T-helper 1 cell (primary cell): ENCODE measurements at places on chromosomes 16 and 17.

DNA sequence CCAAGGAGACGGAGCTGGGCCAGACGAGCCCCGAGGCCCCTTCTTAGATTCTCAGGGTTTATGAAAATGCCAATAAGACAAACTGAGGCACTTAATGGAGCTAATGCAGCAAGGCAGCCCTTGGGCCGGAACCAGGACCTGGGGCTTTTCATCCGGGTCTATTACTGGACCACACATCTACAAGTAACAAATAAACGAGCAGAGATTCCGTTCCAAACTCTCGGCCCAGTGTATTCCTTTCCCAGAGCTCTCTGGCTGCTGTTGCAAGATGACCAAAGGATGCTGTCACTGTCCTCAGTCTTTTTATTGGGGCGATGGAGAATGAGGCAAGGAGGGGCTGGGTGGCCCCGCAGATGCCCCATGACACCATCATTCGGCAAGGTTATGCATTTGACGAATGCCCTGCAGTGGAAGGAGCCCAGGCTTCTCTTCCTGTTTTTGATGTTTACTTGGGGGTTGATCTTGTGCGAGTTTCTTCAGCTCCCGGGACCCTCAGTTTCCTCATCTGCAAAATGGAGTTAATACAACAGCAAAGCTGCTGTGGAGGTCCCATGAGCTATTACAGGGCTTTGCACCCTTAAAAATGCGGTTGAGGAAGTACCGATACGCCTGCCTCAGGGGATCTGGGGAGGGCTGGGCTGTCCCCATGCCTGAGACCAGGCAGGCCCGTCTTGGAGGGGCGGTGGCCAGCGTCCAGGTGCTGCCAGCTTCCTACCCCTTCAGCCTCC, 1.1 kb upstream of the NTN1 start:
- DNase-seq, result no peak

DNA sequence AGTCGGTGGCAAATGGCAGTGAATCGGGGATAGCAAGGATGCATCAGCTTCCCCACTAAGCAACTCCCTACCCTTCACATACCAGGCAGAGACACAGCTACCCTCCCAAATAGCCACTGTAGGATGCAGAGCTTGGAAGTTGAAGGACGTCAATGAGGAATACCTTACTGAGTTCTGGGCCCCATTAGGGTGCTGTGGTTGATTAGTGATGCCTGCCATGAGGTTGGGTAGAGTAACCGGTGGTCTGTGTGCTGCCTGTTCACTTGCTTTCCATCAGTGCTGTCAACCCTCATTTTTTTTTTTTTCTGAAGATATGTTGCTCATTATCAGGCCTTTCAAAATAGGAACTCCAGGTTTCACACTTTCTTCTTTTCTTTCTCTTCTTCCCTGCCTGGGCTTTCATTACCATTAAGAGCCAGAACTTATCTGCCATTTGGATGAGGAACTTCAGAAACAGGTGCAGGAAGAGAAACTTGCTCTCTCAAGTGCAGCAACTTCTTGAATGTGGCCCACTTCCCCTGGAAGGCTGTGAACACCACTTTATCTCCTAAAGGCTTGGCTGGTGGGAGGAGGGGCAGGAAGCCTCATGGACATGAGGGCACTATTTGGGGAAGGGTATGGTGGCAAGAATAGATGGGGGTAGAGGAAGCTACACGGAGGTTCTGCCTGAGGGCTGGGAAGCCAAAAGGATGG, 183.5 kb downstream of the NTN1 start:
- DNase-seq, result no peak

- no peak for DNase-seq
Measured at GRCh38 chr17:56926704-56927103, 12.9 kb upstream of the TRIM25 start.

GRCh38 chr17:83057397-83057761, 22.0 kb upstream of the METRNL start:
- DNase-seq, result no peak

- DNase-seq, result no peak
Measured at GRCh38 chr17:45990886-45991285, 8.2 kb upstream of the STH start.

DNA sequence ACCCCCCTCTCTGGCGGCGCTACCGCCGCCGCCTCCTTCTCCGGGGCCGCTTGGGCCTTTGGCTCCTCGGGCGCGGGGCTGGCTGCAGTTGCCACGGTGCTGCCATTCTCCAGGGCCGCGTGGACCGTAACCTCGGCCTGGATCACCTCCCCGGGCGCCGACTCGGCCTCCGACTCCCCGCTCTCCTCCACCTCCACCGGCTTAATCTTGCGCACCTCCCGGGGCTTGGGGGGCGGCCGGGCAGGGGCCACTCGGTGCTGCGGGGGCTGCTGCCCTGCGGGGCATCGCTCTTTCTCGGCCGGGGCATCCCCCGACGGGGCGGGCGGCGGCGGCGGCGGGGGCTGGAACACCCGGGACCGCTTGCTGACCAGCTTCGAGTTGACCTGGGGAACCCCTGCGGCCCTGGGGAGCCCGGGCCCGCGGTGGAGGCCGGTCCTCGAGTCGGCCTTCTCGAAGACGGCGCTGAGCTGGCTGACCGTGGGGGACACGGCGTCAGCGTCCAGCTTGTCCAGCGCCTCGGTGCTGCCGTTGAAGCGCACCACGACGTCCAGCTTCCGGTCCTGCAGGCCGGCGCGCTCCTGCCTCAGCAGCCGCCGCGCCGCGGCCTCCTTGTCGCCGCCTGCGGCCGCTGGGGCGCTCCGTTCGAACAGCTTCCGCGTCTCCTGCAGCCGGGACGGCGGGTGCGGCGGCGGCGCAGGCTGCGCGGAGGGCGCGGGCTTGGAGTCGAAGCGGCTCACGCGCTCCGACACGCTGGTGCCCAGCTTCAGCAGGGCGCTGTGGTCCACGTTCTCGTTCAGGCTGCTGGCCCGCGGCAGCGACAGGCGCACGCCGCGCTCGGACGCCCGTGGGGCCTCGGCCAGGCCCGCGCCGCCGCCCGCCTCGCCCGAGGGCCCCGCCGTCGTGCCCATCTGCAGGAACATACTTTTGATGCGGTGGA, 792 bp downstream of the PPP1R9B start:
- DNase-seq, result peak; percentile 40

- DNase-seq, result no peak
Measured at GRCh38 chr17:77619326-77619725, 339.2 kb upstream of the TNRC6C start.

- no peak for DNase-seq
Measured at GRCh38 chr16:58685084-58685449, 497 bp upstream of the SLC38A7 start.

- DNase-seq, result no peak
Measured at GRCh38 chr16:59400830-59401229, 666.7 kb upstream of the GOT2 start.

DNA sequence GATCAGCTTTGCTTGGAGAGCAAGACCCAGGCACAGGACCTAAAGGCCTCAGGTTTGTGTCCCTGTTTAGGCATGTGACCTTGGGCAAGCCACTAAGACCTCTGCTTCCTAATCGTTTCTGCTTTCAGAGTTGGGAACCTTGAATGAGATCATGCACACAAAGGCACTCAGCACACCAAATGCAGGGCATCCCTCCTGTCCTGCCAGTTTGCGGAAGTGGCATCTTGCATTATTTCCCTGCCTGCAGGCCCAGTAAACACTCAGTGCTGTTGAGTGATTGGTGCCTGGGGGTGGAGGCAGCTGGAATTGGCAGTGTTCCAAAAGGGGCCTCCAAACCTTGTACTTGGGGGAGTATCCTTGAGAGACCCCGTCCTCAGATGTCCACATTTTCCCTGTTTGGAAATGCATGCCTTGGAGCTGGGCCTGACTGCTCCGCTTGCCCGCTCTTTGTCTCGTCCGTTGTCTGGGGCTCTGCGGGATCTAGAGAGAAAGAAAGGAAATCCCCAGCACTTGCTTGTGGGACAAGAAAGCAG, 28.7 kb downstream of the MRM1 start:
- DNase-seq, result no peak

GRCh38 chr16:48901712-48902374, 291.9 kb upstream of the N4BP1 start:
- no peak for DNase-seq

DNA sequence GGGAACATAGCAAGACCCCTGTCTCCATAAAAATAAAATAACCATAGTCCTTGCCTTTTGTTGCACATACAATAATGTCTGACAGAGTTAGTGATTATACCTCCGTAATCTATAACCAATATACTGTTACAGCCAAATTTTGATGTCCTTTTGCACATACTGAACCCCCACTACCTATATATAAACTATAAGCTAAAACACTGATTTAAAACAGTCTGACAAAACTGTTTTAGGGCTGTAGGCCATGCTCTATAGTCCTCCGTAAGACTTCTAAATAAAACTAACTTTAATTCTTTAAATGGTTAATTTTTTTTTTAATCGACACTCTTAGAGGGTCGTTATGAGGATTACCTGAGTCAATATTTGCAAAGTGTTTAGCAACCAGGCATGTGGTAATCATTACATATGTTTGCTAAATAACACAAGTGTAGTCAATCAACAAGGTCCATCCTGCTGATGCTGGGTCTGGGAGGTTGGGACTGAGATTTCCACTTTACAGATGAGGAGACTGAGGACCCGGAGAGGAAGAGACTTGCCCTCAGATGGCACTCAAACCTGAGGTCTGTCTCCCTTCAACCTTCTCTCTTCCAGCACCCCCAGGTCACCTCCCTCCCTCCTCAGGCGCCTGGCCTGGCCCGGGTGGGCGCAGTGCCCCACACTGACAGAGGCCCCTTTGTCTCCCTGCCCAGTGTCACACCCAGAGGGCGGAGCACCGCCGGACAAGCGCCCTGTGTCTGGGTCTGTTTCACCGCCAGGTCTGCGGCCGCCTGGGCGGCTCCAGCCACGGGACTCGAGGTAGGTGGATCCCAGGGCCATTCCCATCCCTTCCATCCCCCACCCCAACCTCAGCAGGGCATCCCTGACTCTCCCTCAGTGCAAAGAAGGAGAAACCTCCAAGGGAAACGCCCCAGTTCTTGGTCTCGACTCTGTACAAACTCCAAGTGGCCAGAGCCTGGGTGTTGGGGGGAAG, 10.3 kb downstream of the ZNF385C start:
- DNase-seq, result no peak

DNA sequence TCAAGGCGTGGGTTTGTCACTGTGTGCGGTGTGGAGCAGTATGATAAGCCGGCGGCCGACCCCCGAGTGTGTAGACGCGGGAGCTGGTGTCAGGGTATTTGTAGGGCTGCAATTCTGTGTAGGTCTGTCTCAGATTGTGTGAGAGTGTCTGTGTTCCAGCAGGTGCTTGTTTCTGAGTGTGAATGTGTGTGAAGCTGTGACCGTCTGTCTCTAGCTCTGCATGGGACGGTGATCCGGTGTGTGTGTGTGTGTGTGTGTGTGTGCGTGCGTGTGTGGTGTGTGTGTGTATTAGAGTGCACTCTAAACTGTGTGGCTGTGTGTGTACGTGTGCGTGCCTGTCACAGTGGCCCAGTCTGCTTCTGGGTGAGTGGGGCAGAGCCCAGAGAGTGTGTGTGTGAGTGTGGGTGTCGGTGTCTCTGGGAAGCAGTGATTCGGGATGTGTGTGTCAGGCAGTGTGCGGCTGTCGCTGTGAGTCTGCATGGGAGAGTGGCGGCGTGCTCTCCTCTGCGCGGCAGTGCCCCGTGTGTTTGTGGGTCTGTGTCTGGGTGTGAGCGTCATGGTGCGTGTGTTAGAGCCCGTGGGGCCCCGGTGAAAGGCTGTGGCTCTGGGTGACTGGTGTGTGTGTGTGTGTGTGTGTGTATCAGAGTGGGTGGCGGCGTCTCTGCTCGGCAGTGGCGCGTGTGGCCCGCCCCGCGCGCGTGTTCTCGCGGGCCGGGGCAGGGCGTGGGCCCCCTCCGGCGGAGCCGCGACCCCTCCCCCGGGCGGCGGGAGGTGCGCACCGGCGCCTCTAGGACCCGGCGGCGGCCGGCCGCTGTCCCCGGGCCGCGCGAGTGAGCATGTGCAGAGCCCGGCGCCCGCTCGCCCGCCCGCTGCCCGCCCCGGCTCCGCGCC, at the start of gene WSCD1:
TSS of gene WSCD1 (plus strand) at position 841 of the 891 bp plus-strand sequence. CDS start 10,280 bp downstream, outside the sequence.
- DNase-seq, result no peak

- no peak for DNase-seq
Measured at GRCh38 chr16:86357950-86358349, 152.4 kb upstream of the FOXF1 start.

DNA sequence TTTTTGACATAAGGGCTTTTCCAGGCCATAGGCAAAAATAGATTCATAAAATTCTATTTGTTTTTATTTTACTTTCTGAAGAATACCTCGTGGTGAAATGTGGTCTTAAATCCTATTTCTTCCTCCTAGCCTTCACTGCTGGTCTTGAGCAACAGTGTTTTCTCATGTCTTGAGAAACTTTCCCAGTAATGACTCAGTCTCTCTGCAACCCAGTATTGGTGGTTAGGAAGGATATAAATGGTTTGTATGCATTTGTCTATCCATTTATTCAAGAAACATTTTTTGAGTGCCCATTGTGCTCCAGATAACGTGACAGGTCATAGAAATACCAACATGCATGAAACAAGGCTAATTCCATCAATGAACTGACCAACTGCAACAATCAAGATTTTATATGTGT, 213.9 kb downstream of the TMEM114 start:
- no peak for DNase-seq
